ENCODE measurements at places on chromosomes 13 and 19.
A peak's percentile ranks its signal among the peaks of the same experiment; 100 is the strongest.

- no peak for DNase-seq
Measured at GRCh38 chr19:50478901-50479715, 2.5 kb upstream of the GARIN5A start.

- DNase-seq: peak; percentile 22
Measured at GRCh38 chr13:25440061-25440460, 68.3 kb downstream of the ATP8A2 start.

GRCh38 chr19:3397266-3398022 lies 31.1 kb downstream of the NFIC start:
- no peak for DNase-seq

DNA sequence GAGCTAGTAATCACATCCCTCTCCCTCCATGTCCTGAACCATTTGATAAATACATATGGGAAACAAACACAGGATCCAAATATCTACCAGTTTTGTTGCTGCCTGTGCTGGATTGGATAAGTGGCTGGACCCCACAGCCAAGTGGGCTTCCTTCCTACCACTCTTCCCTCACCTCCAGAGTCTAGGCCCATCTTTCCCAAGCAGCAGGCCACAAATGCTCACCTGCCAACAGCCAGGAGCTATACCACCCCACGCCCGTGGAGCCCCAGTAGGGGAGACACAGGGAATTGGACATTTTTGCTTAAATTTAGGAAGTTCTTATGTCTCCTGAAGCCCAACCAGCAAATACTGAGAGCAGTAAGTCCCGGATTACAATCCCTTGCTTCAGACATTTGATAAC lies 55.8 kb downstream of the HSPH1 start:
- no peak for DNase-seq

- no peak for DNase-seq
Measured at GRCh38 chr13:21287331-21287907, 111.0 kb downstream of the MRPL57 start.
